ENCODE measurements at places on chromosomes 1 and 21. TPM values are rescaled to one million over a fixed set of nuclear protein-coding genes. Genes with fewer than 3 reads are reported as not detected.

DNA sequence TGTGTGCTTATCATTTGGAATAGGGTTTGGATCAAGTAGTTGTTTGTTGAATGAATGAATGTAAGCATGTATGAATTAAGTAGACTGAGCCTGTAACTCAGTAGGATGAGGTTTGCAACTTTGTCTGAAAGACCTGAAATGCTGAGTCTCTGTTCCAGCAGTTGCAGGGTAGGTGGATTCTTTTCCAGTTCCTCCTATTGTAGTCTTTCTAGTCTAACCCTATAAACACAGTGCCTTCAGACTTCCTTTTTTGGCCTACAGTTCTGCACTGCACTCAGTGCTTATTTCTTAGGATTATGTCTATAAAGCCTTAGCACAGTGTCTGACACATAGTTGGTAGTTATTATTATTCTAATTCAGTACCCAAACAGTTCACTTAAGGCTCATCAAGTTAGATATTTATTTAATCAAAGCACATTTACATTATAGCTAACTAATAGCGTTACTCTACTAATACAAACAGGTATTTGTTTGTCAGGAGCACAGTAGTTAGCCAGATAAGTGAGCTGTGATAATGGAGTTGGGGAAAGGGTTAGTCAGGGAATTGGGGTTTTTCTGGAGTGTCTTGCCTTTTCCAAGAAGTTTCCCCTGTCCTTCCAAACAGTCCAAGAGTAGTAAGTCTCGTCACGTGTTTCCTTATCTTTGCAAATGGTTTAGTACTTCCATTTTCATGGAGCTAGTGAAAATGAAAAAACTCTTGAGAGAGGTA lies 45.0 kb downstream of the ABCD3 start:
- H3K4me3 ChIP-seq = no peak overlapping the region
- H3K27me3 ChIP-seq = no peaks in the 10 kb centered on the region
- no peak for DNase-seq
- no peaks in the 10 kb centered on the region for H3K4me1 ChIP-seq
- H3K27ac ChIP-seq = no peak overlapping the region

DVL1 gene
- total RNA-seq = 79.1 TPM

DNA sequence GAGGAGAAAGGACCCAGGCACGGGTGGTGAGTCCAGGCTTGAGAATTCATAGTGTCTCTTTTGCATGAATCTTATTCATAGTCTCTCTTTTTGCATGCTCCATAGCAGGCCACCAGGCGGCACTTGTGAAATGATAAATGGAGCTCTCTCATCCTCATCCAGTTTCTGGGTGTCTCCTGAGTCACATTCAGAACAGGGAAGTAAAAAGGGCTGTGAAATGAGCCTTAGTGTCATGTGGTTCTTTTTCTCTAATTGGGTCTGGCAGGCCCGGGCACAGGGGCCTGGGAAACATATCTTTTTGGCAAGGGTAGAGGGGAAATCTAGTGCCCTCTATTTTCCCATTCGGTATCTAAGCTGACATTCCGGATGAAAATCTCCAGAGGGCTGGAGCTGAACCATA lies 19.1 kb upstream of the NCF2 start:
- no peaks in the 10 kb centered on the region for H3K27me3 ChIP-seq
- H3K36me3 ChIP-seq = no peaks in the 10 kb centered on the region

- no peaks in the 10 kb centered on the region for H3K27me3 ChIP-seq
- H3K27ac ChIP-seq = peak overlapping the region; percentile 18
- DNase-seq = peak; percentile 50
- H3K4me1 ChIP-seq = peaks cover 56% of the 10 kb centered on the region
Observed at GRCh38 chr1:203324105-203325025, 19.0 kb downstream of the BTG2 start.

- H3K36me3 ChIP-seq = no peaks in the 10 kb centered on the region
- no peak for DNase-seq
- no peak overlapping the region for H3K27ac ChIP-seq
- H3K4me1 ChIP-seq = no peaks in the 10 kb centered on the region
Observed at GRCh38 chr1:247857985-247858619, 1.1 kb downstream of the TRIM58 start.

- no peaks in the 10 kb centered on the region for H3K36me3 ChIP-seq
- no peak overlapping the region for H3K27ac ChIP-seq
- no peaks in the 10 kb centered on the region for H3K27me3 ChIP-seq
- H3K4me1 ChIP-seq = peaks cover 7% of the 10 kb centered on the region
- DNase-seq = no peak
- H3K4me3 ChIP-seq = no peak overlapping the region
Observed at GRCh38 chr21:42212266-42212665, 6.7 kb upstream of the ABCG1 start.

FCER1G gene
- total RNA-seq = 41.6 TPM

OR11L1 gene
- total RNA-seq = not detected

DNA sequence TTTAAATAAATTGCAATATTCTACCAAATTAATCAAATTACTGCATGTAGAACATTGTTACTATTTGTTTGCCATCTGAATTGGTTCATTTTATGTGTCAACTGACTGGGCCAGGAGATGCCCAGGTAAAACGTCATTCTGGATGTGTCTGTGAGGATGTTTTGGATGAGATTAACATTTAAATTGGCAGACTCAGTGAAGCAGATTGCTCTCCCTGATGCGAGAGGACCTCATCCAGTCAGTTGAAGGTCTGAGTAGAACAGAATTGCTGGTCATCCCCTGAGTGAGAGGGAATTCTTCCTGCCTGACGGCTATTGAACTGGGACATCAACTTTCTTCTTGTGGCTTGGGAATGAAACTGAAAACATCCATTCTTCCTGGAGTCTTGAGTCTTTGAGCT lies 122.0 kb upstream of the GREM2 start:
- no peak overlapping the region for H3K27ac ChIP-seq
- no peaks in the 10 kb centered on the region for H3K4me1 ChIP-seq
- DNase-seq = no peak

GRCh38 chr1:107327446-107327845 lies 186.6 kb downstream of the NTNG1 start:
- H3K4me1 ChIP-seq = no peaks in the 10 kb centered on the region
- H3K27me3 ChIP-seq = no peaks in the 10 kb centered on the region
- no peak overlapping the region for H3K27ac ChIP-seq
- DNase-seq = no peak
- H3K36me3 ChIP-seq = no peaks in the 10 kb centered on the region

GRCh38 chr1:207956986-207957385 lies 46.1 kb upstream of the CD34 start:
- no peak overlapping the region for H3K27ac ChIP-seq
- no peak for DNase-seq
- H3K27me3 ChIP-seq = no peaks in the 10 kb centered on the region
- no peaks in the 10 kb centered on the region for H3K36me3 ChIP-seq
- no peak overlapping the region for H3K4me3 ChIP-seq
- H3K4me1 ChIP-seq = no peaks in the 10 kb centered on the region

CAPN9 gene
- total RNA-seq = 9.3 TPM

SLC19A2 gene
- total RNA-seq = 15.6 TPM

DNA sequence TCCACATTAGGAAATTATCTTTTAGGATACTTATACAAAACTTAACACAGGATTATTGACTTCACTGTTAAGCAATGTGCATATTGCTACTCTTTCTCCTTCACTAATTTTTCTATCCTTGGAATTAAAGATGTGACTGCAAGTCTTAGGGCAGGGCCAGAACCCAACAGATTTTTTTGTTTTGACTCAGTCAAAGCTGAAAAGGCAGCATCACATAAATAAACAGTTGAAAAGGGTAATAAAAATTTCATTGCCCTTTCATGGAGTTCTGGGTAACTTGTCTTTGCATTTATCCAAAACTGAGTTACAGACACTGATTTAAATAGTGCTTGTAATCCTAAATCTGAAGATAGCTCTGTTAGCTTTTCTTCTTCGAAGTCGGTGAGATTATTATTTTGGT lies 1.9 kb upstream of the TMEM35B start:
- H3K4me1 ChIP-seq = peaks cover 6% of the 10 kb centered on the region
- no peak overlapping the region for H3K4me3 ChIP-seq
- H3K27ac ChIP-seq = no peak overlapping the region
- no peak for DNase-seq
- no peaks in the 10 kb centered on the region for H3K36me3 ChIP-seq

DNA sequence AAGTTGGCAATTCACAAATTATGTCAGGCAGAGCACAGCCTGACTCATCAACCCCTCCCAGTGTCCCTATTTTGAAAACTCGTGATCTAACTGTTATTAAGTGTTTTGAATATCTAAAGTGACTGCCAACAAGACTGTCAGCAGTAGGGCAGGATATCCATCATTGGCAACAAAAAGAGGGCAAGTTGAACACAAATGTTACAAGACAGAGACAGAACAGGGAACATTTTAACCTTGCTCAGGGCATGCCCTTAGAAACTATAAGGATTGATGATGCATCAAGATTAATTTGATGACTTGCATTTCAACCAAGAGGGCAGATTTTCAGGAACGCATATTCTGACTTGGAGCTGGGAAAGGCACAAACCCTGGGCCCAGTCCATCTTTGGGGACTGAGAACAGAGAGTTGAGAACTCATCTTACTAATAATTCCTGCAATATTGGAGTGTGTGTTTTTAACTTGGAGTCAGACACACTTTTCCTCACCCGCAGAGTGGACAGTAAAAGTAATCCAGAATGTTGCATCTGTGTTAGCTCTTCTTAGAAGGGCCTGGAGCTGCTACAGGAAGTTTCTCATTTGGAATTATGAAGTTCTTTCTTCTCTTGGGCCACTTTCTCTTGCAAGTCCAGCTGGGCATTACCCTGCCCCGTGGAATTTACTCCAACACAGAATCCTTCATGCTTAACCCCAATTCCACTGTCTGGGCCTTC lies 317.2 kb downstream of the LTN1 start:
- H3K4me1 ChIP-seq = no peaks in the 10 kb centered on the region
- no peak overlapping the region for H3K4me3 ChIP-seq
- peak overlapping the region; percentile 73 for H3K27ac ChIP-seq
- no peaks in the 10 kb centered on the region for H3K27me3 ChIP-seq
- no peaks in the 10 kb centered on the region for H3K36me3 ChIP-seq

MYOG gene
- not detected for total RNA-seq

TRIM63 gene
- 0.25 TPM for total RNA-seq

DNA sequence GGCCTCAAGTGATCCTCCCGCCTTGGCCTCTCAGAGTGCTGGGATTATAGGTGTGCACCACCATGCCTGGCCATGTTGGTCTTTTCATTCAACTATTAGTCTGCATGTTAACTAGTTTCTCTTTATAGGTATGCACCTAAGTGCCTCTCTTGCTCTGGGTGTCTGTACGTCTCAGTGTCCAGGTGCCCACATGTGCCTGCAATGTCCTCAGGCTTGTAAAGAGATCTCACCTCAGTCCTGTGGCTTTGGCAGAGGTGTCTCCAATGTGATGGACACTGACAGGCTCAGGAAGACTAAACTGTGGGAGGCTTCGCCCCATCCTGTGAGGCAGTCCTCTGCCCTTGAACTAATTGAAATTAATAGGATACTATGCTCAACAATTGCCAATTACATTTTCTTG lies 526.3 kb downstream of the PTPRU start:
- H3K4me3 ChIP-seq = no peak overlapping the region
- H3K4me1 ChIP-seq = no peaks in the 10 kb centered on the region
- no peak overlapping the region for H3K27ac ChIP-seq
- peaks cover 7% of the 10 kb centered on the region for H3K27me3 ChIP-seq
- no peaks in the 10 kb centered on the region for H3K36me3 ChIP-seq

TMEM81 gene
- 2.6 TPM for total RNA-seq

- H3K4me1 ChIP-seq = no peaks in the 10 kb centered on the region
- no peaks in the 10 kb centered on the region for H3K36me3 ChIP-seq
- no peak overlapping the region for H3K27ac ChIP-seq
- H3K4me3 ChIP-seq = no peak overlapping the region
- H3K27me3 ChIP-seq = no peaks in the 10 kb centered on the region
- DNase-seq = no peak
Observed at GRCh38 chr1:188251036-188251435, 1422.3 kb downstream of the PLA2G4A start.

DNA sequence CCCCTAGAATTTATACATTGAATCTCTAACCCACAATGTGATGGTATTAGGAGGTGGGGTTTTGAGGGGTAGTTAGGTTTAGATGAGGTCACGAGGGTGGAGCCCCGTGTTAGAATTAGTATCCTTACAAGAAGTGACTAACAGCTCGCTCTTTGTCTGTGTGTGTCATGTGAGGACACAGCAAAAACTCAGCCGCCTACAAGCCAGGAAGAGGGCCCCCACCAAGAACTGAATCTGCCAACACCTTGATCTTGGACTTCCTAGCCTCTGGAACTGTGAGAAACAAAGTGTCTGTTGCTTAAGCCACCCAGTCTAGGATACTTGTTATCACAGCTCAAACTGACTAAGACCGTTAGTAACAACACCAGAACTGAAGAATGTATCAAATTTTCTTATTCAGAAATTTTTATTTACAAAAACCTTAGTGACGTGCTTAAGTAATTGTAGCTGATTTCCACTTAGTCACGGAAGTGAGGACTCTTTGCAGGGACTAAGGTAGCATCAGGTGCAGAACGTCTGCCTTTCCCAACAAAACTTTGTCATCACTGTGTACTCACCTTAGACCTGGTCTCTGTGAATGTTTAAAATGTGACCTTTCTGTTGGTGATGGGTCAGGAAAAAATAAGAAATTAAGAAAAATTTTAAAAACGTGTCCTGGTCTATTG lies 24.5 kb upstream of the LRRC8C start:
- DNase-seq = no peak
- no peaks in the 10 kb centered on the region for H3K27me3 ChIP-seq
- no peaks in the 10 kb centered on the region for H3K36me3 ChIP-seq
- no peak overlapping the region for H3K27ac ChIP-seq

DNA sequence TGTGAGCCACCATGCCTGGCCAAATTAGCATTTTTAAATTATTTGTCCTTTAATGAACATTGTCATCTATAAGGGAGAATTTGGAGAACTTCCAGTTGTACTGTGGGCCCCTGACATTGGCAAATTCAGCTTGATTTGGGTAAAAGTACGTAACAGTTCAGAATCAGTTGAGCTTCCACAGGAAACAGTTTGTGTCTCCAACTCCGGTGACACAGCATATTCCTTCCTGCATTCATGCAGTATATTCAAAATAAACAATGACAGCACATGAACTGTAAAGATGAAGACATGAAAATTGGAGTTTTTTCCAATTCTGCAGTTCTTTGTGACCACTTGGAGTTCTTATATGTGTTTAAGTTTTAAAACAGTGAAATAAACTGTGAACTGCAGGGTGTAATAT lies 28.2 kb downstream of the RNF220 start:
- H3K27ac ChIP-seq = no peak overlapping the region
- H3K27me3 ChIP-seq = no peaks in the 10 kb centered on the region
- H3K4me3 ChIP-seq = no peak overlapping the region
- H3K4me1 ChIP-seq = no peaks in the 10 kb centered on the region
- no peaks in the 10 kb centered on the region for H3K36me3 ChIP-seq

DNA sequence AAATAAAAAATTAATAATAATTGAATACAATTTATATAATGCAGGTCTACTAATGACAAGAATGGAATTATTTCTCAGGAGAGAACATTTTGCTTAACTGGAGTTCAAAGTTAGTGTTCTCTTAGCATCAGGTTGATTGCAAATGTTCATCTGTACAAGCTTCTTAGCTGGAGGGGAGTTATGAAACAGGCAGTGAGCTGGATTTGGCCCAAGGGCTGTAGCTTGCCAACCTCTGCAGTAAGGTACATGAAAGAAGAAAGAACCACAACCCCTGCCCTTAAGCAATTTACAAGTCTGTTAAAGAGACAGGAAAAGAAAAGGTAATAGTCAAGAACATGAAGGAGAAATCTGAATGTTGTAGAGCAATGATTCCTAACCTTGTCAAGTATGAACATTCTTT lies 17.0 kb downstream of the LPGAT1 start:
- H3K4me3 ChIP-seq = no peak overlapping the region
- H3K4me1 ChIP-seq = no peaks in the 10 kb centered on the region
- peaks cover 1% of the 10 kb centered on the region for H3K36me3 ChIP-seq
- H3K27ac ChIP-seq = no peak overlapping the region
- H3K27me3 ChIP-seq = no peaks in the 10 kb centered on the region
- no peak for DNase-seq

NUP210L gene
- 0.09 TPM for total RNA-seq

GRCh38 chr1:21067551-21068227 lies 109.0 kb downstream of the EIF4G3 start:
- DNase-seq = no peak
- no peak overlapping the region for H3K4me3 ChIP-seq
- H3K4me1 ChIP-seq = peaks cover 4% of the 10 kb centered on the region
- H3K27ac ChIP-seq = no peak overlapping the region
